SK-MEL-5 (cell line): ENCODE measurements at places on chromosomes 4 and X.

- no peak for DNase-seq
Observed at GRCh38 chr4:48968814-48969213, 17.3 kb upstream of the CWH43 start.

- no peak for DNase-seq
Observed at GRCh38 chr4:125388613-125389012, 73.9 kb downstream of the FAT4 start.

DNA sequence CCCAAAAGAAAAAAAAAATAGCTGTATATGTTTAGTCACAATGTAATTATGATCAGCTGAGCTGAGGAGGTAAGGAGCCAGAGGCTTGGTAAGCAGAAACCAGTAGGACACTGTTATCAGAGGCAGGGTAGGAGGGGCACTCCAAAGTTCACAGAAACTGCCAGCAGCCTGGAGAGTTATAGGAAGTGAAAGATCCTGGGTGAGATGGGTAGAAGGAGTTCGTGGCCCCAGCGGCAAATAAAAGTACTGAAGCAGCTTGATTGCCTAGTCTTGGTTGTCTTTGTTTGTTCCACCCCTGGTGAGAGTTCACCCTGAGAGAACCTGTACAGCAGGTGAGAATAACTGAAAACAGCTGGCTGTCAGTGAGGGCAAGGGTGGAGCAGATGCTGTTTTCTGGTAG is 340.8 kb downstream of the ADGRL3 start:
- no peak for DNase-seq

- DNase-seq, result peak; percentile 37
Observed at GRCh38 chrX:72247206-72247942, 8.5 kb upstream of the ERCC6L start.

- DNase-seq, result no peak
Observed at GRCh38 chrX:129705377-129705925, 33.3 kb upstream of the XPNPEP2 start.

DNA sequence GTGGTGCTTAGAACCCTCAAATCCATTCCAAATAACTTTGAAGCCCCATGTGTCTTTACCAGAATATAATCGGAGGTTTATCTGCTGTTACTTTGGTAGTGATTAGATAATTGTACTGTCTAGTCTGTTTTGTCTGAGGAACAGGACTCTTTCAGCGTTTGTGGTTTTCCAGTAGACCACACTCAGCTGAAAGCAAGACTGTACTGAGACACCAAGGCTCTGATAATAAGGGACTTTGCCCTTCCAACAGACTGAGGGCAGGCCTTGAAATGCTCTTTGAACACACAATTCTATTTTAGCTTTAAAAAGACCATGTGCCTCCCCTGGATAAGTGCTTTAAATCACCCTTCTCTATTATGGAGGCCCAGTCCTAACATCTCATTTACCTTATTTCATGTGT is 76.1 kb downstream of the KLHL8 start:
- no peak for DNase-seq

DNA sequence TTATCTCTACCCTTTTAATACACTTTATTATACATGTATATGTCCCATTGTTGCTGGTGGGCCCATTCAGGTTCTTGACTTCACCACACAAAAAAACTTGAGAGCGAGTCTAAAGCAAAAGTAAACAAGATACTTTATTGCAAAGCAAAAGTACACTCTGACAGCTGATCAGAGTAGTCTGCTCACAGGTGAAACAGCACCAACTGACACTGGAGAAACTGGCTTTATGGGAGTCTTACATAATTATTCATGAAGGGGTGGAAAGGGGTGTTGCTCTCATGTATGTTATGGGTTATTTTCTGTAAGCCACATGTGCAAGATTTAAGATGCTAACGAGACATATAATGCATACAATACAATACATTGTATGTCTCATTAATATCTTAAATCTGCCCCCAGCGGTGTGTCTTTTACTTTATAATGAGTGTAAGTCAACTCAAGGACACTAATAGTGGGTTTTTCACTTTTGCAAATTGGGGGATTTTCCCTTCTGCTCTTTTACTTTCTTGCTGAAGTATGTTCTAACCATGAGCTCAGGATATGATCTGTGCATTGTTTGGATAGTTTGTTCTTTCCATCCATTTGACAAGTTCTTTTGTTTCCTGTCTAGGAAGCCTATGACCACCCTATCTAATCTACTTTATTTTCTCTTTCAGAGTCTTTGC is 256.1 kb upstream of the ITM2A start:
- no peak for DNase-seq

GRCh38 chr4:88606832-88607231 is 14.6 kb downstream of the HERC3 start:
- no peak for DNase-seq

DNA sequence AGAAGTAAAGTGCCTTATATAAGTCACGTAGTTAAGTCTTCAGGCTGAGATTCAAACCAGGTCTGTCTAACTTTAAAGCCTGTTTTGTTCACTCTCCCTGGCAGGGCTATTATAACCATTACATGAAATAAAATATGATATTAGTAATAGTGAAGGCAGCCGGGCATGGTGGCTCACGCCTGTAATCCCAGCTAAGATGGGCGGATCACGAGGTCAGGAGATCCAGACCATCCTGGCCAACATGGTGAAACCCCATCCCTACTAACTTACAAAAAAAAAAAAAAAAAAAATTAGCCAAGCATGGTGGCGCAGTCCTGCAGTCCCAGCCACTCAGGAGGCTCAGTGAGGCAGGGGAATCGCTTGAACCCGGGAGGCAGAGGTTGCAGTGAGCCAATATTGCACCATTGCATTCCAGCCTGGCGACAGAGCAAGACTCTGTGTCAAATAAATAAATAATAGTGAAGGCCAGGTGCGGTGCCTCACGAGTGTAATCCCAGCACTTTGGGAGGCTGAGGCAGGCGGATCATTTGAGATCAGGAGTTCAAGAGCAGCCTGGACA is 22.1 kb upstream of the SOWAHD start:
- no peak for DNase-seq

DNA sequence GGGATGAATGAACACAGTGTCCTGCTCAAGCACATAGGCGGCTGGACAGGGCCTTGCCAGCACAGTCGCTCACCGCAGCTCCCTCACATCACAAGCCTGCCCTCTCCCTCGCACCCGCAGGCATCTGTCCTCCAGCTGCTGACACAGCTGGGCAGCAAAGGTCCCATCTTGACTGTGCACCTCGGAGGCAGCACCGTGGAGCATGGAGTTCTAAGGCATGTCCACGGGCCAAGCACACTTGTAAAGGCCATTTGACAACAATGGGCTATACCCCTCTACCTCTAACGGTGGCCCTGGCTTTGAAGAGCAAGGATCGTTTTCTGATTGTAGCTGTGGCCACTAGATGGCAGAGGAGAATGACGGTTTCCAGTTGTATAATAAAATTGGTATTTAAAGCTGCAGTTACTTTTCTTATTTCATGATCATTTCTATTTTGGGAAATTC is 53.8 kb downstream of the APLN start:
- peak; percentile 72 for DNase-seq

DNA sequence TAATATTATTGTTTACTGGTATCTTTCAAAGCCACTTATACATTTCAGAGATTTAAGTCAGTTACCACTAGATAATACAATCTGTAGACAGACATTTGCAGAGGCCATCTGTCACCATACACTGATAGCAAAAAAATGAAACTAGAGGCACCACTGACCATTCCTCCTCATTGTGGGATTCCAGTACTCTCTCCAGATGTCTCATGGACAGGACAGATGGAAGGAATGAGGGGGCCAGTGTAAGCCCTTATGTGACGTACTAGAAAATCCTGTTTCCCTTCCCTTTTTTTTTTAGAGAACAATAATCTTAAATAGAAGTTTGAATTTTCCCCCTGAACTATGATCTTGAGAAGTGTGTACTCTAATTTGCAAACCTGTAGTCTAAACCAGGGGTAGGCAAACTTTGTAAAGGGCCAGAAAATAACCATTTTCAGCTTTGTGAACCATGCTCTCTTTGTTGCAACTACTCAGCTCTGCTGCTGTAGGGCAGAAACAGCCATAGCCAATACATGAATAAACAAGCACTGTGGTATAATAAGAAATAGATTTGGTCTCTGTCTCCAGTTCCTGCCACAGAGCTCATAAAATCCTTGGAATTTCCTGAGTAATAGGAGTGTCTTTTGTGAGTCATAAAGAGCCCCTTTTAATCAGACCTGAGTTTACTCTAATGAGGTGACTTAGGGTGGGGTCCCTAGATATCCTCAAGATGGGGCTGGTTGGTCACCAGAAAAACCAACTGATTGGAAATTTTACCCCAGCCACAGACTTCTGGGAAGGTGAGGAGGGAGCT is 90.4 kb downstream of the MOSPD2 start:
- DNase-seq, result peak; percentile 88

GRCh38 chr4:8351931-8352367 is 82.4 kb downstream of the HTRA3 start:
- no peak for DNase-seq

DNA sequence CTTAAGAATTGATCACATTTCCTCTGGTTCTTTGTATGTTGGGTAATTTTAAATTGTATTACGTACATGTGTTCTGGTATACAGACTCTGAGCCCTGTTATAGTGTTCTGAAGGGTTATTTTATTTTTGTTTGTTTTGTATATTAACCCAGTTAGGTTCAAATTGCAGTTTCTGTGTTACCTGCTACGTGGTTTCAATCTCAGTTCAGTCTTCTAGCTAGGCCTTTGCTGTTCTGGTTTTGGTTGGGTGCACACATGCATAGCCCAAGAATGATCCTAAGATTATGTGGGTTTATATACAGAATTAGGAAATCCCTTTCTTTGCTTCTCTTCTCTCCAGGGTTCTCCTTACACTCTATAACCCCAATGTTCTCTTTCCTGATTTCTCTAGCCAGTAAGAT is 161.0 kb downstream of the PPP1R2C start:
- no peak for DNase-seq

GRCh38 chrX:110212299-110212698 is 105.6 kb downstream of the AMMECR1 start:
- peak; percentile 46 for DNase-seq

DNA sequence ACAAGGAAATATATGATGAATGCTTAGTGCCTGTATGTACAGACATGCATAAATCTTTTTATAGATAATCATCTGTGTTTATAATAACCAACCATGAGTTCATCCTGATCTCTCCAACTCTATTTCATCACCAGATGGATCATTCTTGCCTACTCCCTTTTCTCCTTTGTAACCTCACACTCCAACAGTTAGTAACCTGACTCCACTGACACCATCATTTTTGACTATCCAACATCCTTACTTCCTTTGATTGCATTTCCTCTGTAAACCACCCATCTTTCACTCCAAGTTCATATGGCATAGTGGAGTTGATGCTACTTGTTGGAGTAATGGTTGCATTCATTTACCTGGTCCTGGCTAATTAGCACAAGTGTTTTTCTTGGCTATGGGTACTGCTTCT is 170.6 kb downstream of the ZNF330 start:
- no peak for DNase-seq

DNA sequence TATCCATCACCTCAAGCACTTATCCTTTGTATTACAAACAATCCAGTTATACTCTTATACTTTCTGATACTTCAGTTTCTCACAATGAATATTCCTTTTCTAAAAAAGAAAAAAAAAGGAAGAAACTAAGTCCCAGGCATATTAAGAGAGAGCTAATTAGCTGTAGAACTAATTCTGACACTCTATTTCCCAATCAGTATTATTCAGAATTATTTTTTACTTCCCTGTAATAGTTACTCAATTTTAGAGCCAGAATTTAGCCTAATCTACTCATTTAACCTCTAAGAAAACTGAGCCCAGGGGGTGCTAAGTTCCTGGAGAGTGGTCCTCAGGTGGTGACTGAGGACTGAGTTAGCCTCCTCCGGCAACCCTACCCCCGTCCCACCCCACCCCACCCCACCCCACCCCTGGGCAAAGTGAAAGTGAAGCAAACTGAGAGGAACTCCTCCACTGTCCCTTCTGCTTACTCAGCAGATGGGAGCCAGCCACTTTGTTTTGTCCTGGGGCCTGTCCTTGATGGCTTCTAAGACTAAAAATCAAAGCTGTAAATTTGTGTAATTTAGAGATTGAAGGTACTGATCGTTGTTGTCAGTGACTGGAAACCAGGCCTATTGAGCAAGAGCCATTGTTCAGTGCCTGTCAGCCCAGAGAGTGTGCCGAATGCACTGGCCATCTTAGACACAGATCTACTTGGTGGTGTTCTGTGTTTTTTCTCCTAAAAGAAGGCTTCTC is 162.1 kb downstream of the CBR4 start:
- peak; percentile 28 for DNase-seq

- no peak for DNase-seq
Observed at GRCh38 chr4:114813961-114814360, 215.4 kb downstream of the UGT8 start.

DNA sequence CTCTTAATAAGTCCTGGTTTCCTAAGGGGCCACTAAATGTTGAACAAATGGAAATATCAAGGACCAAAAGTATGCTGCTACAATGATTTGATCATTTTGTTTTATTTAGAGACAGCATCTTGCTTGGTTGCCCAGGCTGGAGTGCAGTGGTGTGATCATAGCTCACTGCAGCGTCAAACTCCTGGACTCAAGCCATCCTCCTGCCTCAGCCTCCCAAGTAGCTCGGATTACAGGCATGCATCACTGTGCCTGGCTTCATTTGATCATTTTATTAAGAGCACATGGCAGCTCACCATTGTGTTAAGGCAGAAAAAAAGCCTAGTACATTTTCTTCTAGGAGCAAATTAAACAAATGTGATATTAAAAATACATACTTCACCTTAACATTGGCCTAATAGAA is 52.7 kb downstream of the DCLK2 start:
- no peak for DNase-seq

DNA sequence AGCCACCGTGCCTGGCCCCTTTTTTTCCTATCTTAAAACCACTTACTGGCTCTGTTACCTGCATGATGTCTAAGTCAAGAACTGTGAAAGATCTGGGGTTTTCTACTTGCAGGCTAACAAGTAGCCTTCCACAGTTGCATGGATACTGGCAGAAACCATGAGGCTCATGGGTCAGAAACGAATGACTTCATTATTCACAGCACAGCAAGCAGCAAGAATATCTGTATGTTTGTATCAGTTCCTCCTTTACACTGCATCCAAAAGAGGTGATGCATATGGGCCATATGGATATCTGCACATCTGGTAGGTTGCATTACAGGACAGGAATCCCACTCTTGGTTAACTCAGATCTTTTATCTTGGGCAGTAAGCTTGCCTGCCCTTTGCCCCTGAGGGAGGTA is 154.9 kb upstream of the NUDT6 start:
- no peak for DNase-seq

DNA sequence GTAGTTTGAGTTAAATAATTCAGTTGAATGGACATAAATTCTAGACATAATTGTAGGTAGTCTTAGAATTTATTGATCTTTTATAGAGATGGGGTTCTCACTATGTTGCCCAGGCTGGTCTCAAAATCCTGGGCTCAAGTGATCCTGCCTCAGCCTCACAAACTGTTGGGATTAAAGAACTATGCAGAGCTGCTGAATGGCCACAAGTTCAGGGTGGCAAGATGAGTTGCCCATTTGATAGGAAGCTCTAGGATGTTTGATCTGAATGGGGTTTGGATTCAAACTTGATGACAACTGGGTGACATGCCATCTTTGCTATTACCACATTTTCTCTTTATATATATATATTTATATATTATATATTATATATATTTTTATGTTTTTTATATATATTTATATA is 3.6 kb downstream of the RPL36A start:
- no peak for DNase-seq

- DNase-seq, result peak; percentile 62
Observed at GRCh38 chr4:20319825-20320612, 68.3 kb downstream of the SLIT2 start.
